Natural killer cell (primary cell): ENCODE measurements at places on chromosomes 7 and 10. TPM values are rescaled to one million over a fixed set of nuclear protein-coding genes. Genes with fewer than 3 reads are reported as not detected.

DNA sequence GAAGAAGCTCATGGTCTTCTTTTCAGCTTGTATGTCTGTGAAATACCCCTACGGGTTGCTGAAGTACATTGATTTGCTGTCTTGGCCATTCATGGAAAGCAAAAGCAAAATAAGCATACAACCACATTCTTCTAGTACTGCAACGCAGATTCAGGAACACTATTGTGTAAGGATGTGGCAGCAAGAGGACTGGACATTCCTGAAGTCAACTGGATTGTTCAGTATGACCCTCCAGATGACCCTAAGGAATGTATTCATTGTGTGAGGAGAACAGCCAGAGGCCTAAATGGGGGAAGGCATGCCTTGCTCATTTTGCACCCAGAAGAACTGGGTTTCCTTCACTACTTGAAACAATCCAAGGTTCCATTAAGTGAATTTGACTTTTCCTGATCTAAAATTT is 133.4 kb upstream of the ANKRD1 start:
- no peak for DNase-seq

DNA sequence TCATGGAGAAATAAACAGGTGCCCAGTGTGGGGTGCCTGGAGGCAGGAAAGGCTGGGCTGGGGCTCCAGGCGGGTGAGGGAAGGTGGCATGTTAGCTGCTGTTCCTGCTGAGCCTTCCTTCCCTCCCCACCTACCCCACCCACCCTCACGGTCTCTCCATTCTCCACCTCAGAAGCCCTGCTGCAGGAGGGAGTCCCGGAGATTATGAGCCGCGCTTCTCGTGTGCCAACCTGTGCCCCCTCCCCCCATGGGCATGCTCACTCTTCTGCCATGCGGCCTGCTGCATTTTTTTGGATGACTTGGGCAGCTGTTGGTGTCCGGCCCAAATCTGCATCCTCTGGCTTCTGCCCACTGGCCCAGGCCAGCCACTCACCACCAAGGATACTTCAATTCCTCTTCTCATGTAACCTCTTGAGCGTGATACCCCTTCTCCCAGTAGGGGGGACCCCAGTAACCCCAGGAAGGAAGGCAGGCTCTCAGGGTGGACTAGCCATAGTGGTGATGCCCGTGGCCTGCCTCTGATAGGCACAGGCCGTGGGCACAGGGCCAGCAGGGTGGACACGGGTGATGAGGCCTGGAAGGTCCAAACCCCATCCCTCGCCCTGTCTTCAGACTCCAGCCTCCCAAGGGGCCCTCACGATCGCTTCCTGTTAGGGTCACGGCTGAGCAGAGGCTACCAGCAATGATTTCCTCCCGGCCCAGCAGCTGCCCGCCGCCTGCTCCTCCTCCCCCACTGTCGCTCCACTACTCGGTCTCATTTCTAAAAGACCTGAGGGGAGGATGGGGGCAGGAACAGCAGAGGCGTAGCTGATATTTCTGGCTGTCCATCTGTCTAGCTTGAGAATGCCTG is 27.8 kb downstream of the UNC5B start:
- DNase-seq = no peak

- DNase-seq = no peak
Measured at GRCh38 chr7:101927389-101927788, 110.0 kb downstream of the CUX1 start.

DNA sequence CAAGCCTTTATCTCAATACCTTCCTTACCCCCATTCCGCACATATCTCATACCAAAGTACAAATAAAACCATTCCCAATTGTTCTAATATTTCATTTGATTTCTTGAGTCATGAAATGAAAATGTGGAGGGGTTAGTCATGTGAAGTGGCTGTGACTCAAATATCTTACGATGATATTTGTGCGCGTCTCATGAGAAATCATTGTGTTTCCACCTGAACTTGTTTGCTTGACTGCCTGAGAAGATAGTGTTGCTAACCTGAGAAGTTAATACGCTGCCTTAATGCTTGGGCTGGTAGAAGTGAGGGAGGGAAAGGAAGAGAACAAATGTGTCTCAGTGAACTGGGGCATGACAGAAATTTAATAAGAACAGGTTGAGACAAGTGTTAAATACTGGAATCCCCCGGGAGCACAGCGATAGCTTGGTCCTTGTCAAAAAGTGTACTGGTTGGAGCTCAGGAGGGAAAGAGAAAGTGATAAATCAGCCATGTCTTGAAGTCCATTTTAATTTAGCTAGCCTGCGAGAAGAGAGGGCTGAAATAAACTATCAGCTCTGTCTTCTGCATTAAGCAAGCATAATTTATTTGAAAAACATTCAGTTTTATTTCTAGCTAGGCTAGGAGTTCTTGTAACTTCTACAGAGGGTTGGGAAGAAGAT is 7.2 kb upstream of the EPHA1 start:
- DNase-seq = no peak

DNA sequence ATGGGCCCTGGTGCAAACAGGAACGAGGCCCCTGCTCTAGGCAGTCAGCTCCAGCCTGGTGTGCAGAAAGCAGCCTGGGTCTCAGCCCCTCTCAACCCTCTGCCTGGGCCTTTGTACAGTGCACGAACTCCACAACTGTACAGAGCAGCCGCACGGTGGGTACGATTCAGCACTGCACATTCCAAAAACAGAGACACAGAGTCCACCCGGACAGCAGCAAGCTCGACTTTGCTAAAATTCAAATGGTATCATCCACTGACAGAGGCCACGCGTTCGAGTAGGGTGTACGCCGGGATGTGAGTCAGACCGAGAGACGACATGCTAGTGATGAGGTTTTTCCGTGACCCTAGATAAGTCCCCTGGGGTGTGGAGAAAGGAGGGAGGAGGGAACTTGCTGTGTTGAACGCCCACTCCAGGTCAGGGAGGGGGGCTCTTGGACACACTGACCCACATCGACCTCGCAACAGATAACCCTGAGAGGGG is 65.6 kb upstream of the PDGFA start:
- DNase-seq = no peak

The WDR86 gene
- 1.6 TPM for total RNA-seq

DNA sequence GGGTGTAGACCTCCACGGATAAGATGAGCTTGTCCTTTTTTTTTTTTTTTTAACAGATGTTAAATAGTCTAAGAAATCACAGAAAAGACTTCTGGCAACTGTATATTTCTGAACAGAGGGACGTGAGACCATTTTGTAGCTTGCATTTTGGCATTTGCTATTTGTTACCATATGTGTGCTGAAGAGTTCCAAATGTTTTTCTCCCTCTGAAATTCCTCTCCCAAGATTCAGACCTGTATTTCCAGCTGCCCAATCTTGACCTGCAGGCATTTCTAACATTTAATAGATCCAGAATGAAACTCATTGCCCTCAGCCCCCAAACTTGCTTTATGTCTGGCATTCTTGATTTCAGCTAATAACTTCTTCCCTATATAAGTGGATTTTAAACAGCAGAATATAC is 223.1 kb upstream of the FZD1 start:
- DNase-seq = no peak

DNA sequence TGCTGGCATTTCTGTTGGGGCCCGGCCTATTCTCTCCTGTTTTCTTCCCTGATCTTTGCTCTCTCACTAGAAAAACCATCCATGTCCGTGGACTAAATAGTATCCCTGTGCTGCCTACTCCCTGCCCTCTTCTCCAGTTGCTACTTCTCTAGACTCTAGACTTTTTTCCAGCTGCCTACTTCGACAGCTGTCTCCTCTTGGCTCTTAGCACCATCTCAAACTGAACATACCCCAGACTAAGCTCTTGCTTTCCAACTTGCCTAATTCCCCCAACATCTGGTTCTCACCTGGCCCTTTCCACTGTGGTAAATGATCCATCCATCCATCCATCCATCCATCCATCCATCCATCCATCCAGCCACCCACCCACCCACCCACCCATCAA is 19.5 kb downstream of the ADCYAP1R1 start:
- DNase-seq = no peak

DNA sequence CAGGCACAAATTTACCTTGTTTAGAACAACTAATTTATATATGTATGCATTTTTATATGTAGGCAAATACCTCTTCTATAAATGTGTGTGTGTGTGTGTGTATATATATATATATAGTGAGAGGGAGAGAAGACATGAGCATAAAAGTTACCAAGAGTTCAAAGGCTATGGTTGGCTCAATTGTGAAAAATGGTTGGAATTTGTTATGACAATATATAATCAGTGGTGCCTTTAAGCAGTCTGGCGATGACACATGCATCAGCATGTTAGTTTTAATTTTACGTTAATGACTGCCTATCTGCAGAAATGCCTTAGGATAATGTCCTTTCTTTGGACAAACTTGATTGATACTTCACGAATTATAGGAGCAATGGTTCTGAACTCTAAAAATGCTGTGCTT is 980.8 kb upstream of the LRRTM3 start:
- DNase-seq = no peak

The HOXA6 gene
- total RNA-seq = 0.43 TPM

DNA sequence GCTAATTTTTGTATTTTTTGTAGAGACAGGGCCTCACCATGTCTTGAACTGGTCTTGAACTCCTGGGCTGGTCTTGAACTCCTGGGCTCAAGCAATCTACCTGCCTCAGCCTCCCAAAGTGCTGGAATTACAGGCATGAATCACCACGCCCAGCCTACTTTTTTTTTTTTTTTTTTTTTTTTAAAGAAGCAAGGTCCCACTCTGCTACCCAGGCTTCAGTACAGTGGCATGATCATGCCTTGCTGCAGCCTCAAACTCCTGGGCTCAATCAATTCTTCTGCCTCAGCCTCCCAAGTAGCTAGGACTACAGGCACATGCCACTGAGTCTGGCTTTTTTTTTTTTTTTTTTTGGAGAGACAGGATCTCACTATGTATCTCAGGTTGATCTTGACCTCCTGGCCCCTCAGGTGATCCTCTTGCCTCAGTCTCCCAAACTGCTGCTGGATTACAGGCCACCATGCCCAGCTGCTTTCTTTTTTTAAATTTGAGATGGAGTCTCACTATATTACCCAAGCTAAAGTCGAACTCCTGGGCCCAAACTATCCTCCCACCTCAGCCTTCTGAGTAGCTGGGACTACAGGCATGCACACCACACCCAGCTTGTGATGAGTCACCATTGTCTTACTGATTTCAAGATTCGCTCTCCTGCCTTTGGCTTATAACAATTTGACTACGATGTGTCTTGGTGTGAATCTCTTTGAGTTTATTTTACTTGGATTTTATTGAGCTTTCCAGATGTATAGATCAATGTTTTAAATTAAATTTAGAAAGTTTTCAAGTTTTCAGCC is 9.0 kb downstream of the RPEL1 start:
- no peak for DNase-seq

GRCh38 chr10:103706047-103706446 is 149.3 kb downstream of the SH3PXD2A start:
- DNase-seq = no peak

The TRIP6 gene
- total RNA-seq = 1.5 TPM

DNA sequence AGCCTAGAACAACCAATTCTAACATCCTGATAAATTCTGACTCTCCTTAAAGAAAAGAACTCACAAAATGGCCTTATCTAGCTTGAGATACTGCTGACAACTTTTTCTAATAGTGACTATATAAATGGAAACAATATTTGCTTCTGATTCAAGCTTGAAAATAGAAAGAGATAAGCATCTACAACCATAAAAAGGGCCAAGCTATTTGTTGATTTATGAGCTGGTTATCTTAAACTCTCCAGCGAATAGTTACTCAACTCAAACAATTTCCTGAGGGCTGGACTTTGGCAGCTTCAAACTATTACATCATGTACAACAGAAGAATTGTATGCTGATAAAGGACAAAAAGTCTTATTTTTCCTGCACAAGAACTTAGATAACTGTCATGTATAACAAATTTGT is 4.6 kb downstream of the USP54 start:
- no peak for DNase-seq

GRCh38 chr10:89395141-89395540 is 2.7 kb downstream of the IFIT1 start:
- no peak for DNase-seq

DNA sequence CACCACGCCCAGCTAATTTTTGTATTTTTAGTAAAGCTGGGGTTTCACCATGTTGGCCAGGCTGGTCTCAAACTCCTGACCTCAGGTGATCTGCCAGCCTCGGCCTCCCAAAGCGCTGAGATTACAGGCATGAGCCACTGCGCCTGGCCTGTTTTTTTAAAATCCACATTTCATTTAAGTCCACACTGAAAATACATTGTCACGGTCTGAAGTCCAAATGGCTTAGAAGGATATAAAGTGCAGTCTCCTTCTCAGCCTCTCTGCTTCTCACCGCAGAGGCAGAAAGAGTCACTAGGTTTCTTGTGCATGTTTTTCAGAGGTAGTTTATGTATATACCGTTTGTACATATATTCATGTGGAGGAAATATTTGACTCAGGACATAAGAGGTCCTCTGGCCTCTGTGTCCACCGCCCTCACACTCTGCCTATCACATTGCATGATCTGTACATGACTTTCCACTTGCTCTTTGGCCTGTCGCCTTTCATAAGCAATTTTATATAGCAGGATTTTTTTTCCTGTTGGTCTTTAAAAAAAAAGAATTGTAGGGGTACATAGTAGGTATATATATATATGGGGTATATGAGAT is 42.9 kb downstream of the BLNK start:
- no peak for DNase-seq

DNA sequence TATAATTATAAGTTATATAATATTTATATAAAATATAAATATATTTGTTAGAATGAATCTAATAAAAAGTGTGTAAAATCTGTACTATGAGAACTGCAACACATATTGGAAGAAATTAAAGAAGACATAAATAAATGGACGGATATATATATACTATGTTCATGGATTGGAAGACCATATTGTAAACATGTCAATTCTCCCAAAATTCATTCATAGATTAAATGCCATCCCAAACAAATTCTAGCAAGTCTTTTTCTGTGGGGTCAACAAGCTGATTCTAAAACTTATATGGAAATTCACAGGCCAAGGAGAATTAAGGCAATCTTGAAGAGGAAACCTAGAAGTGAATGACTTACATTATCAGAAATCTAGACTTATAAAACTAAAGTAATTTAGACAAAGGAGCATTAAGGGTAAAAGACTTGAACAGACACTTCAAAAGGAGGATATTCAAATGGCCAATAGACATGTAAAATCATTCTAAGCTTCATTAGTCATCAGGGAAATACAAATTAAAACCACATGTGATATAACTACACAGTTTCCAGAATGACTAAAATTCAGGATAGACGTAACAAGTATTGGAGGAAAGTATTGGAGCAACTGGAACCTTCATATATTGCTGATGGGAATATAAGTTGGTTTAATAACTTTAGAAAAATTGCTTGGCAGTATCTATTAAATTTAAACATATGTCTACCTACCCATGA is 225.9 kb downstream of the EMX2 start:
- no peak for DNase-seq

DNA sequence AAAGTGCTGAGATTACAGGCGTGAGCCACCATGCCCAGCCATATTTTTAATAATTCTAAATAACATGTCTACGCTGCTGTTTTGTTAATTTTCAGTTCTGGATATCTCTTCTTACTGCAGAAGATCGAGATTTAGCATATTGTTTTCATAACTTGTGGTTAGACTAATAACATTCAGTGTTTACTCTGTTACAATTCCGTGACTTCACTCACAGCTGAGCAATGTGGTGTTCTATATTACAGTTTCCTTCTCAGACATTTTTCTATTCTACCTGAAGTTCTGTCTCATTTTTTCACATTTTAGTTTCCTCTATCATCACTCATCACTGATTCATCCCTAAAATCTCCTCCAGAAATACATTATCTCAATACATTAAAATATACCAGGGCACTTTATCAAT is 10.9 kb downstream of the RNF32 start:
- no peak for DNase-seq
